ENCODE measurements at places on chromosomes 11 and 22. TPM values are rescaled to one million over a fixed set of nuclear protein-coding genes. Genes with fewer than 3 reads are reported as not detected.

MMP7 gene
- total RNA-seq: 8.4 TPM

P2RY2 gene
- 0.12 TPM for total RNA-seq

MTA2 gene
- total RNA-seq: 123 TPM

DNA sequence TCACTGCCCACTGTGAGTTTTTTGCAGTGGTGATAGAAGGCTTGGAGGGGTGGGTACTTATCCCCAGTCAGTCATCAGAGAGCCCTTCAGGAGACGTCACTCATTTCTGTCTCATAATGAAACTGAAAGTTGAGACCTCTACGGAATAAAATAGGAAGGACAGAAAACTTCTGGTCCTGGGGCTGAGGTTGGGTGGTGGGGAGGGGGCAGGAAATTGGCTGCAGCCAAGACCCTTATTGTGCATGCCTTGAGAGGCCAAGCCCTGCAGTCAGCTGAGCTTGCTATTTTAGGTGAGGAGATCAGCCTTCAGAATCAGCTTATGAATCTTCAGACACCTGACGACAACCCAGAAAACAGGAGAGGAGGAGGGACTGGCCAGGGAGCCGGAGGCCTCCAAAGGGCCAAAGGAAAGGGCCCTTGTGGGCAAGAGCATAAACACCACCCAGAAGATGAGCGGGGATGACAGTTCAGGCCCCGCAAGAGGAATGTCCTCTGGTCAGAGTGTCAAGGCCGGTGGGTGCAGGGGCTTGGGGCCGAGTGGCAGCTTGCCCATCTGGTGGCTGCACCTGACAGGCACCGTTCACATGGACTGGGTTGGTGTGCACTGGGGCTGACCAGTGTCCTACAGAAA is 17.9 kb upstream of the ADA2 start:
- H3K4me3 ChIP-seq: no peak overlapping the region
- no peaks in the 10 kb centered on the region for H3K27me3 ChIP-seq
- H3K27ac ChIP-seq: no peak overlapping the region
- no peak for DNase-seq

DNA sequence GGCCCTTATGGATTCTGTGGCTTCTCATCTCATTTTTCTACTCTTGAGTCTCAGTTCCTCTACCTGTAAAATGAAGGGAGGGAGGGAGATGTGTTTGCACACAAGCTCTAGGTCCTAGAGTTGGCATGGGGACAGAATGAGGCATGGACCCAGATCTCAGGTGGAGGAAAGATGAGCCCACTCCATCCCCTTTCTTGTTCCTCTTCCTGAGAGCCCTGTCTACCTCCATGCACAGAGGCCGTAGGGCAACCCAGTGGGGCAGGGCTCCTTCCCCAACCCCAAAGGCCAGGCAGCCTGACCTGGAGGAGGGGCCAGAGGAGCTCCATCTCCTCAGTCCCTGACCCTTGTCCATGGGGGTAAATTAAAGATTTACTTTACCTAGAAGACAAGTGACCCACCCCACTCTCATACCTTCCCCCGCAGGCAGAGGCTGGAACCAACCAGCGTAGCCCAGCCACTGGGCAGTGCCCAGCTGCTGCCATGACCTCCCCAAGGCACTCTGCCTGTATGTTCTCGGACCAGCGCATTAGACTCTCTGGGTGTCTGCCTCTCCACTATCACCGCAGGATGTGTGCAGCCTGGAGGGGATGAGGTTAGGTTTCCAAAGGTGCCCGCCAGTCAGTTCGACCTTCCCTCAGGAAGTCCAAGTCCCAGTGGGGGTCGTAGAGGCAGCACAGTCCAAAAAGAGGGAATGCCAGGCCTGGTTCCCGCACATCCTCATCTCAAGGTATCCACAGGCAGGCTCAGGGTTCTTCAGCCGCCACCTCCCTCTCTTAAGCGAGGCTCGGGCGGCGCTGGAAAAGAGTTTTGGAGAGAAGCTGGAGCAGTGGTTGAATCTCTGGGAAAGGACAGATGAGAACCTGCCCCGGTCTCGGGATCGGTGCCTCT is 3.0 kb downstream of the SMTN start:
- H3K36me3 ChIP-seq: peaks cover 19% of the 10 kb centered on the region
- no peaks in the 10 kb centered on the region for H3K27me3 ChIP-seq
- H3K4me1 ChIP-seq: peaks cover 51% of the 10 kb centered on the region

DNA sequence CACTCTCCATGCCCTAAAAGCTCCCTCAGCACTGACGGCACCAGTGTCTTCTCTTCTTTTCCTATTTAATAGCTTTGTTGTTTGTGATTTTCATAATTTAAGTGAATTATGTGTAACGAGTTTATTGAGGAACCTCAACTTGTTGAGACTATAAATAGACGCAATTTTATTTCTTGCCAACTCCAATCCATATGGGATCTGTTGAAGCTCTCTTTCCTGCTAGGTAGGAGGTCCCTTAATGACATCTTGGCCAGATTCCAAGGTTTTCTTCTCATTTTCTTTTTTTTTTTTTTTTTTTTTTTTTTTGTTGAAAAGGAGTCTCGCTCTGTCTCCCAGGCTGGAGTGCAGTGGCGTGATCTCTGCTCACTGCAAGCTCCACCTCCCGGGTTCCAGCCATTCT is 14.2 kb downstream of the RTL6 start:
- H3K36me3 ChIP-seq: no peaks in the 10 kb centered on the region
- H3K27me3 ChIP-seq: no peaks in the 10 kb centered on the region
- no peak overlapping the region for H3K4me3 ChIP-seq

DNA sequence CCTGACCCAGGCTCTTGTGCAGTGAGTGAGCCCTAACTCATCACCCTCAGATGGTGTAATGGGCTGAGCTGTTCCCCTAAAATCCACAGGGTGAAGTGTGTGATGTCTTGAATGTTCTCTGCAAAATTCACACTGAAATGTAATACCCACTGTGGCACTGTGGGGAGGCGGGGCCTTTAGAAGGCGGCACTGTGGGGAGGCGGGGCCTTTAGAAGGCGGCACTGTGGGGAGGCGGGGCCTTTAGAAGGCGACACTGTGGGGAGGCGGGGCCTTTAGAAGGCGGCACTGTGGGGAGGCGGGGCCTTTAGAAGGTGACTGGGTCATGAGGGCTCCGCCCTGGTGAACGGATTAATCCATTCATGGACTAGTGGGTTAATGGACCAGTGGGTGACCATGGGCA is 33.0 kb downstream of the CHID1 start:
- no peaks in the 10 kb centered on the region for H3K4me1 ChIP-seq
- H3K4me3 ChIP-seq: no peak overlapping the region
- DNase-seq: no peak
- no peak overlapping the region for H3K27ac ChIP-seq
- no peaks in the 10 kb centered on the region for H3K36me3 ChIP-seq
- no peaks in the 10 kb centered on the region for H3K27me3 ChIP-seq

SOX6 gene
- 16.3 TPM for total RNA-seq

OR10W1 gene
- total RNA-seq: not detected

DNA sequence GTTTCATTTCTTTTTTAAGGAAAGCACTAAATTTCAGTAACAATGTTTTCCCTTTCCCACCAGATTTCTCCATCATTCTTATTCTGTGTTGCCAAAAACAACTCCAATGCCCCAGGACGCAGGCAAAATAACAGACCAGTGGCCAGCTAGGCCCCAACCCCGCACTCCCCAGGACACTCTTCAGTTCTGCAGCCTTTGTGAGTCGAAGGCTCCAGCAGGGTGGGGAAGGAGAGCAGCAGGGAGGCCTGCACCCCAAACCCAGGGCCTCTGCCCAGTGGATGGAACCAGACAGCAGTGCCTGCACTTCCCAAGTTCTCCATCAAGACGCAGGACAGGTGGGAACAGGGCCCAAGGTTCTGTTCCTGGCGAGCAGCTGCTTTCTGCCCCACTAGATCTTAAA is 34.4 kb downstream of the PPP2R1B start:
- H3K4me1 ChIP-seq: peaks cover 60% of the 10 kb centered on the region
- DNase-seq: no peak
- H3K36me3 ChIP-seq: no peaks in the 10 kb centered on the region
- H3K27me3 ChIP-seq: no peaks in the 10 kb centered on the region
- no peak overlapping the region for H3K4me3 ChIP-seq

PRR33 gene
- total RNA-seq: not detected

- DNase-seq: no peak
- no peaks in the 10 kb centered on the region for H3K36me3 ChIP-seq
- H3K4me1 ChIP-seq: no peaks in the 10 kb centered on the region
- peaks cover 2% of the 10 kb centered on the region for H3K27me3 ChIP-seq
- no peak overlapping the region for H3K4me3 ChIP-seq
Observed at GRCh38 chr22:24532075-24532474, 22.9 kb downstream of the GUCD1 start.

DNA sequence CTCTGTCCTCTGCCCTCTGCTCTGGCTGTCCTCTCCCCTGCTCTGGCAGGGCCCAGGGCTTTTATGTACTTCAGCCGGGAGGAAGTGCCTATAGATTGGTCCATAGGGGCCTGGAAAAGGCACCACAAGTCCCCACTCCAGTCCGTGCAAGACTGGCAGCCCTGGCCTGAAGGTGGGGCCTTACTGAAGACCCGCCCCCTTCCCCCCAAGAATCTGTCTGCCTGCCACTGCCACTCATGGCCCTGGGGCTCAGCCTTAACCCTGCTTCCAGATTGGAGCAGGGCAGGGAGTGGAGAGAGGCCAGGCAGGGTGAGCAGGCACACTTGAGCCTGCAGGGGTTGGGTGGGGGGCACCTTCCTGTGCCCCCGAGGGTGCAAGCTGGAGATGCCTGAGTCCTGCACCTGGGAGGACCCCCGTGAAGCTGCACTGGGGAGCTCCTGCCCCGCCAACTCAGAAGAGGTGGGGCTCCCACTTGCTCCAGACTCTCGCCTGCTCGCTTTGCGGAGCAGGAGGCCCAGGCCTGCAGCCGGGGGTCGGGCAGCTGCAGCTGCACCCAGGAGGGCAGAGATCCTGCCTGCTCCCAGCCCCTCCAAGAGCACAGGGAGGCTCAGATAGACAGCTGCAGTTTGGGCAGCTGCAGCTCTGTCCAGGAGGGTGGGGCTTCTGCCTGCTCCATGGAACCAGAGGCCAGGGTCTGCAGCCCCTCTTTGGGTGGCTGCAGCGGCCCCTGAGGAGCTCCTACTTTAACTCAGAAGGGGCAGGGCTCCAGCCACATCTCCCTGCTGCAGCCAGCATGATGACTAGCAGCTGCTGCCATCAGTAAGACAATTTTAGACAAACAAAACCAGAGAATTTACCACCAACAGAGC is 51.0 kb upstream of the SC5D start:
- H3K4me1 ChIP-seq: peaks cover 14% of the 10 kb centered on the region
- H3K27ac ChIP-seq: no peak overlapping the region
- no peaks in the 10 kb centered on the region for H3K27me3 ChIP-seq
- no peak overlapping the region for H3K4me3 ChIP-seq
- no peak for DNase-seq
- no peaks in the 10 kb centered on the region for H3K36me3 ChIP-seq

DNA sequence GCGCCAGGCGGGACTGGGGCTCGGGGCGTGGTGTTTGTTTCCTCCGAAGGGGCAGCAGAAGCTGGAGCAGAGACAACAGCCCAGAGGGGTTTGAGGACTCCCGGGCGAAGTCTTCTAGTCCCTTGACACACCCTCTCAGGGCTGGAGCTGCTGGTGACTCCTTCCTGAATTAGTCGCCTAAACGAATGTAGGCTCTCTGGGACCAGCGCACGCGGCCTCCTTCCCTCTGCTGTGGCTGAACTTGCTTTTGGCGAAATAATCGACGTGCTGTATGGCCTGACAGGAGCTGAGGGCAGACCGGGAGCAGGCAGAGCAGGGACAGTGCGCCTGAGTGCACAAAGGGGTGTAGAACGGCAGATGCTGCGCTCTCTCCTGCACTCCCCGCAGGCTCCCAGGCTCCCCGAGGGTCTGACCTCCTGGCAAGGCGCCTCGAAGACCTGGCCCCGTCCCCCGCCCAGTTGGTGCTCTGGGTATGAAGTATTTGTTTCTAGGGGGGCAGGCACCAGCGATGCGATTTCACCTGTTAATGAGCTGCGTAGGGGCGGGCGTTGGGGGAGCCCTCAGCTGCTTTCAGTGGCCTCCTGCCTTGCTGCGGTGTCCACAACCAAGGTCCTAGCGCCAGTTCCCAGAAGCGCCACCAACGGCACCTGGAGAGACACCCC is 5.3 kb downstream of the SLC17A6 start:
- H3K36me3 ChIP-seq: no peaks in the 10 kb centered on the region
- DNase-seq: no peak
- no peak overlapping the region for H3K4me3 ChIP-seq
- H3K4me1 ChIP-seq: no peaks in the 10 kb centered on the region
- peaks cover 58% of the 10 kb centered on the region for H3K27me3 ChIP-seq

GRCh38 chr11:126366064-126366822 is 10.8 kb downstream of the ST3GAL4 start:
- DNase-seq: no peak
- no peak overlapping the region for H3K27ac ChIP-seq
- no peaks in the 10 kb centered on the region for H3K4me1 ChIP-seq
- H3K27me3 ChIP-seq: no peaks in the 10 kb centered on the region

DNA sequence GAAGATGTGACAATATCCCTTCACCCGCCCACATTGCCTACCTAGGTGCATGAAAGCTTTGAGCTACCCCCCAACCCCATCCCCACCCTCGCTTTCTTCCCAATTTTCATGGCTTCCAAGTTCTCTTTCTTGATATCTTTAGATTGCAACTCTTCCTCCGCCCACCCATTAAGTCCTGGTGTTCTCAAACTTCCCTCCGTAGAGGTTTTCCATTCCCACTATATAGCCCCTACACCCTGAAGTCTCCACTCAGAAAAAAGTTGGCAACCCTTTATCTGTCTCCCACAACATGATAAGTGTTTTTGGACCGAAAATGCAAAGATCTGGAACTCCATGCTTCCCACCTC is 572 bp downstream of the ZNF70 start:
- DNase-seq: no peak
- peak overlapping the region; percentile 78 for H3K4me3 ChIP-seq
- no peaks in the 10 kb centered on the region for H3K27me3 ChIP-seq
- H3K4me1 ChIP-seq: peaks cover 3% of the 10 kb centered on the region

DNA sequence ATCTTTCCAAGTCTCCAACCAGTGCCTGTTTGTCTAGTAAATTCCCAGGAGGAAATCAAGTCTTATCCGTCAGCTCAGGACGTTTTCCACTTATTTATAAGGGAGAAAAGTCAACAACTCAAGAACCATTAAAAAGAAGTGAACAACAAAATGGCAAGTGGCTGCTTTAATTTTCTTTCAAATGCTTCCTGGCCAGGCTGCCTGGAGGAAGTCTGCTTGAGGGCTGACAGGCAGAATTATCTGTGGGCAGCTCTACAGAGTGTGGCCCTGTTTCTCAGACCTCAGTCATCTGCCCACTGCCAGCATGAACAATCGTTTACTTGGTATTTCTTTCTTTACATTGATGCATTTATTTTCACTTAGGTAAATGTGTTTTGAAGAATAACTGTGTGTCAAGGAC is 281.9 kb upstream of the ISX start:
- H3K4me1 ChIP-seq: no peaks in the 10 kb centered on the region
- H3K27me3 ChIP-seq: no peaks in the 10 kb centered on the region
- H3K27ac ChIP-seq: no peak overlapping the region
- H3K4me3 ChIP-seq: no peak overlapping the region
- H3K36me3 ChIP-seq: no peaks in the 10 kb centered on the region

TMEM121B gene
- total RNA-seq: 1.9 TPM

Measured in astrocyte (in vitro differentiated cells and primary cell).